Right ventricle myocardium inferior (tissue), 1 donor: ENCODE measurements at places on chromosomes 5 and 9. TPM values are rescaled to one million over a fixed set of nuclear protein-coding genes. Genes with fewer than 3 reads are reported as not detected.

DNA sequence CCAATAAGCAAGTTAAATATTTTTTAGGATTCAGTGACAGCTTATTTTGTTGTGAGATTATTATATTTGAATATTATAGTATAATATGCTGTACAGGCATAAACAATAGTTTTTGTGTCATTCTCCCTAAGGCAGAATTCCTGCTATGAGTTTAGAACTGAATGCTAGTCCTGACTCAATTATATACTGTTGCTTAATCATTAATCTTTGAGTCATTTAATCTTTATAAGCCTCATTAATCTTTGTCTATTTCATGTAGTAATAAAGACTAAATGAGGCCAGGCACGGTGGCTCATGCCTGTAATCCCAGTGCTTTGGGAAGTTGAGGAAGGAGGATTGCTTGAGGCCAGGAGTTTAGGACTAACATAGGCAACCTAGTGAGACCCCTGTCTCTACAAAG is 3.6 kb upstream of the DCP2 start:
- no peak for DNase-seq

DNA sequence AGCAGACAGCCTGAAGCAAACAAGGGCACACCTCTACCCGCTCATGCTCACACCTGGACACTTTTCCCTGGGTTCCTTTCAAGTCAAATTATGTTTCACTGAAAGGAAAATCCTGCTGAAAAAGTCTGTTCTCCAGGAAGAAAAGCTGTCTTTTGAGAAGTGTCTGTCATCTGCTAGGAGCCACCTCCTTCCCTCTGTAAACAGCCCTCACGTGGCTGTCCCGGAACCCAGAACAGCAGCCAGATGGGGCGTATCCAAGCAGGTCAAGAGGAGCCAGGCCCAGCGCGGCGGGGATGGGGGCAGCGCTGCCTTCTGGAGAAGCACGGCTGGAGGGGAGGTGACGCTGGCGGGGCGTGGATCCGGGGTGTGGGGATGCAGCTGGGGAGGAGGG is at the start of gene PNPLA7:
Gene PNPLA7, minus strand, starts transcription at position 172 of the 391 bp plus-strand sequence. CDS start 205 bp downstream, outside the sequence.
- peak; percentile 92 for DNase-seq

The FAM221B gene
- total RNA-seq, result not detected

- no peak for DNase-seq
Measured at GRCh38 chr9:4678679-4679267, 596 bp upstream of the CDC37L1 start.

GRCh38 chr9:110143485-110143884 is 64.5 kb downstream of the C9orf152 start:
- no peak for DNase-seq

GRCh38 chr9:13032585-13032984 is 246.9 kb downstream of the MPDZ start:
- DNase-seq, result no peak

- DNase-seq, result no peak
Measured at GRCh38 chr5:1112596-1113331, 901 bp upstream of the SLC12A7 start.

GRCh38 chr5:1860949-1861348 is 21.8 kb downstream of the IRX4 start:
- no peak for DNase-seq

- DNase-seq, result no peak
Measured at GRCh38 chr9:82606492-82607382, 456.2 kb downstream of the RASEF start.

GRCh38 chr9:134346151-134346550 is 19.9 kb downstream of the RXRA start:
- no peak for DNase-seq

The TRPM3 gene
- total RNA-seq, result not detected

DNA sequence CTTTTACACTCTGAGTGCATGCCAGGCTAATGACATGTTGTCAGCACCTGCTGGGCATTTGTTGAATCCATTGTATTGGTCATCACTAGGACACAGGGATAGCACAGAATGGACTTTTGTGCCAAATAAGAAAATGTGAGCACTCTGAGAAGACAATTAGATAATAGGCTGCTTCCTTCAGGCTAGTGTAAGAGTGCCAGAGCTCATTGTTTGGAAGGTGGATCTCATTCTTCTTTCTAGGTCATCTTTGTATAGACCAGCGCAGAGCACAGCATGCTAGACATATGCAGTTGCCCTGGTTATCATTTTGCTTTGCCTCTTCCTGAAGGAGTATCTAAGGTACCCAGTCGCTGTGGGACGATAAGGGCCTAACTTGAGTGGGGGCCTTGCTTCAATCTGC is 493.4 kb upstream of the COX7C start:
- DNase-seq, result no peak

DNA sequence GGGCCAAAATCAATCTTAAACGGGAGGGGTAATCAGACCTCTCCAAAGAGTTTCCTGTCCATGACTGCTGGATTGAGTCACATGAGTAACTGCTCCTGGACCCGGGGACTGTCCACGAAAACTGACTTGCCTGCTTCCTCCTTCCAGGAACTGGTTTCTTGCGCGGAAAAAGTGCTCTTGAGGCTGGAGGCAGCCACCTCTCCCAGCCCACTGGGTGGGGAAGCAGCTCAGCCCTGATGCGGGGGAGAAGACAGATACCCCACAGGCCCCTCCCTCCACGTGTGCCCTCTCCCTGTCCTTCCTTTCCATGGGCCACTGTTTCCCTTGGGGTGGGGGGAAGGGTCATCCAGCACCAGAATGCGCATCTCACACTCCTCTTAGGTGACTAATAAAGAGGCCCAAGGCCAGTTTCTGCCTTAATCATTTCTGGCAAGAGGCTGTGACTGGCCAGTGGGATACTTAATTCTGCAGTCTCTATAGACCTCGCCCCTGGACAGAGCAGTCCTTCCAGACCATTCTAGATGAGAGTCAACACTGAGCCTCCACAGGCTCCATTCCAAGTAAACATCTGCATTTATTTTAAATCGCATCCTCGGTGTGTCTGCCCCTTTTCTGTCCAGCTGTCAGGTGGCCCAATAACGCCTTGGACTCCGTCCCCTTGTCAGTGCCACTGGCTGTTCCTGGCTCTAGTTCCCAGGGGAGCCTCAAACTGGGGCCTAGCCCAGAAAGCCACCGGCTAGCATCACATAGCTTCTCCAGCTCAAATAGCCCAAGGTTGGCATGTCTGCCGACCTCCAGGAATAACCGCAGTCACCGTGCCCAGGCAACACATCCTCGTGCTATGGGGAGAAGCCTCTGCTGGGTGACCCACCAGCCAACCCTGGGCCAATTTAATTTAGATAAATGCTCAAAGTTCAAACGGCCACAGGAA is 12.0 kb downstream of the REXO4 start:
- DNase-seq, result no peak

GRCh38 chr9:18692268-18692667 is 218.3 kb downstream of the ADAMTSL1 start:
- no peak for DNase-seq

- DNase-seq, result no peak
Measured at GRCh38 chr9:131169563-131170240, 44.3 kb downstream of the NUP214 start.

The GCNT1 gene
- total RNA-seq, result 3.2 TPM

DNA sequence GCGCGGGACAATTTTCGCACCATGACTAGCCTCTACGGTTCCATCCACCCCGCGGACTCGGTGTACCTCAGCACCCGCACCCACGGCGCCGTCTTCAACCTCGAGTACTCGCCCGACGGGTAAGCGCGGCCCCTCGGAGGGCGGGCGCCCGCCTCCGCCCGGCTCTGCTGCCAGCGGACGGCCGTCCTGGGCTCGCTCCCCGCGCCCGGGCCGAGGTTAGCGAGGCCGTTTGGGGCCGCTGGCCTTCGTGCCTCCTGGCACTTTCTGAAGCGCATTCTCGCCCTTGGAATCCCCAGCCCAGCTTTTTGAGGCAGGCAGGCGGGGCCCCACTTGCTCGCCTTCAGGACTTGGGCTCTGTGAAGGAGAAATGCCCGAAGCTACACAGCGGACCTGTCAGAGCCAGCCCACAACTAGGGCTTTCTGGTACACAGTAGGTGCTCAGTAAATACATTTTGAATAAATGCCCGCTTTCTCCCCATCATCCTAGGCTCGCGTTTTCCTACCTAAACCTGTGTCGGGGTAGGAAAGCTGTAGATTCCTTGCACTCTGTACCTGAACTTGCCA is 772 bp downstream of the DCAF10 start:
- DNase-seq, result no peak

DNA sequence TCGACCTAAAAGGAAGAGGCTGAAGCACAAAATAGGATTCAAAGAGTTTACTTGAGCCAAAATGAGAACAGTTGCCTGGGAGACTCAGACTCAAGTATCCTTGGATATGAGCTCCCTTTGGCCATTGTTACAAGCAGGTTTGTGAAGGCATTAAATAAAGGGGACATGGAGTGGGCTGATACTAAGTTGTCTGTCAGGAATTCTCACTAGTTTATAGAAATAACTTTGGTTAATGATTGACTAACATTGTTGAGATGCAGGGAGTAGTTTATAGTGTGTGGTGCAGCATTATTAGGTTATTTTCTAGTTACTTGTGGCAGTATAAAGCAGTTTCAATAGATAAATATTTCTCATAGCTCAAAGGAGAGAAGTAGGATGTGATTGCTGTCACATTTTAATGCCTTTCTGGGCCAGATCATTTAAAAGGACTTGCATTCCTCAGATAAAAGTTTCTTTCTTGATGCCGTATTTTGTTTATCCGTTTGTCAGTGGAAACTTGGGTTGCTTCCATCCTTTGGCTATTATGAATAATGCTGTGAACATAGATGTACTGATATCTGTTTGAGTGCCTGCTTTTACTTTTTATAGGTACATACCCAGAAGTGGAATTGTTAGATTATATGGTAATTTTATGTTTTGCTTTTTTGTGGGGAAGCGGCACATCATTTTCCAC is 9.1 kb downstream of the AP3S1 start:
- no peak for DNase-seq

The PTTG1 gene
- total RNA-seq, result 1.4 TPM

DNA sequence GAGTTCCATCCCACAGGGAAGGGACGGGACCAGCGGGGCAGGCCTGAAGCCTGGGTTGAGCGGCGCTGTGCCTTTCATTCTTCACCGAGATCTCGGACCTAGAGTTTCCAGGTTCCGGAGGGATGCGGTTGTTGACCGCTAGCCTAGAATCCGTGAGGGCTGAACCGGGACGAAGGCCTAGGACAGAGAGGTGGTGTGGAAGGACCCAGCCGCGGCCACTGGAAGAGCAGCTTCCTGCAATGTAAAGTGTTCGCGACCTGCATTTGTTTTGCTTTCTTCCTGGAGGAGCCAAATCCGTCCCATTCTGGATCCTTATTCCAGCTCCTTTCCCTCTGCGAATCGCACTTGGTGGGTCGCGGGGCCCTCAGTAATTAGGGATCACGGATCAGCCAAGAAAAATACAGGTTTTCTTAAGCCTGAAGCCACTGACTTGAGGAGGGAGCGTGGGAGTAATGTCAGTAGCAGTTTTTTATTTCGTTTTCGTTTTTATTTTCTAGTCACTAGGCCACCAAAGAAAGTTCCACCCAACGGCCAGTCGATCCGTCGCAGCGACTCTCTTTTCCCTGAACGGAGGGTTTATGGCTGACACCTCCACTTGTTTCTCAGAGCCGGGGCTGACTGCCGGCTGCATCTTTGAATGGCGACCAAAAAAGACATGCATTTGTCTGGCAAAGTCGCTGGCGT is 48.6 kb downstream of the ANXA2R start:
- DNase-seq, result no peak

DNA sequence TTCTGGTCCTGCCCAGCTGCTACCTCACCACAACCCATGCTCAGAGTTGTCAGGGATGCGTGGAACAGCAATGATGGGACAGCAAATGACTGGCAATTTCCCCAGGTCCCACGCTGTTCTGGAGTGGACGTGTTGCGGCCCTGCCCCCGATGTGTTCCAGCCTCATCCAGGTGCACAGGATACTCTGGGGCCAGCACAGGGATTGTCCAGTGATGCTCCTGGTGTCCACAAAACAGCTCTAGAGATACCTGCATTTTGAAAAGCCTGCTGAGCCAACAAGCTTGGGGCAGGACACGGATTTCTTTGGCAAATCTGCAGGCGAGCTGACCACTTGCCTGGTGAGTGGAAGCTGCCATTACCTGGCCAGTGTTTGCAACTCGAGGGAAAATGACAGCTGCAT is 88.7 kb downstream of the ANKRD33B start:
- DNase-seq, result no peak

The AK3 gene
- total RNA-seq, result 198 TPM

DNA sequence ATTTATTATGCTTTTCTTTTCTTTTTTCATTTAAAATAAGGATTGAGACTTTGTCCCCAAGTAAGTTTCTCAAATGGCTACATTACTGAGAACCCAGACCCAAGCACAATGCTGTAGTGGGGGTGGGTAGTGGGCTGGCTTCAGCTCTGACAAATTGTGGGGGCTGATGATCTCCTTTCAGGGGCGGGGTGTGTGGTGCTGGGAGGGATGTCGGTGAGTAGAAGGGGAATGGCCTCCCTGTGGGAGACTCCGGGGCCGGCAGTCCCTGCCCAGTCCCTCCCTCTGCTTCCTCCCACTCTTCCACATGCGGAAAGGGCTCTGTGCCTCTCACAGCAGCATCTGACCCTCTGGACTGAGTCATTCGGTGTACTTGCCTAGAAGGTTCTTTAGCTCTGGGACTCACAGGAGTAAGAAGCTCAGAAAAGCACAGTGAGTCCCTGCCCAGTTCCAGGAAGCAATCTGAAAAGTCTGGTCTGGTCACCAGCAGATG is 14.3 kb downstream of the CD180 start:
- peak; percentile 76 for DNase-seq

DNA sequence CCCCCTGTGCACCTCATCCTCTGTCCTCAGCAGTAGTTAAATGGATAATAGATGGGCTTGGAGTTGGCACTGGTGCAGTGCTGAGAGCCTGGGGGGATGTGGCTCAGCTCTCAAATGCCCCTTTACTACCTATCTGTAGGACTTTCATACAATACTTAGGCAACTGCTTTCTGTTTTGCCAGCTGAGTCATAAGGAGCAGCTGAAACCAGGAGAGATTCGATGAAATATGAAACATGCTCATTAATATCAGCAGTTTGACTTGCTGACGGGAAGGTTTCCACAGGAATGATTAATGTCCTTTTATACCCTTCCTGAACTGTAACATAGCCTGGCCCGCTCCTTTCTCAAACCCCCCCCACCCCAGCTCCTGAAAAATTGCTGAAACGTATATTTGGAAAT is 142.6 kb downstream of the SAXO1 start:
- no peak for DNase-seq
